ENCODE measurements at places on chromosomes 11 and 22. TPM values are rescaled to one million over a fixed set of nuclear protein-coding genes. Genes with fewer than 3 reads are reported as not detected.

The SCGB1D2 gene
- not detected for total RNA-seq

The AIFM3 gene
- total RNA-seq = 0.99 TPM

GRCh38 chr22:32052244-32052643, 9.2 kb downstream of the SLC5A1 start:
- H3K27ac ChIP-seq = no peak overlapping the region
- no peak for DNase-seq
- H3K4me3 ChIP-seq = no peak overlapping the region
- peaks cover 6% of the 10 kb centered on the region for H3K27me3 ChIP-seq
- H3K36me3 ChIP-seq = no peaks in the 10 kb centered on the region

- no peak overlapping the region for H3K4me3 ChIP-seq
- H3K4me1 ChIP-seq = no peaks in the 10 kb centered on the region
- no peak for DNase-seq
- H3K27me3 ChIP-seq = peaks cover 40% of the 10 kb centered on the region
- no peak overlapping the region for H3K27ac ChIP-seq
- no peaks in the 10 kb centered on the region for H3K36me3 ChIP-seq
These were observed 1295.0 kb downstream of the JRKL start for GRCh38 chr11:97684486-97685439.
